HS-27A (cell line): ENCODE measurements at places on chromosomes 11 and 22.

DNA sequence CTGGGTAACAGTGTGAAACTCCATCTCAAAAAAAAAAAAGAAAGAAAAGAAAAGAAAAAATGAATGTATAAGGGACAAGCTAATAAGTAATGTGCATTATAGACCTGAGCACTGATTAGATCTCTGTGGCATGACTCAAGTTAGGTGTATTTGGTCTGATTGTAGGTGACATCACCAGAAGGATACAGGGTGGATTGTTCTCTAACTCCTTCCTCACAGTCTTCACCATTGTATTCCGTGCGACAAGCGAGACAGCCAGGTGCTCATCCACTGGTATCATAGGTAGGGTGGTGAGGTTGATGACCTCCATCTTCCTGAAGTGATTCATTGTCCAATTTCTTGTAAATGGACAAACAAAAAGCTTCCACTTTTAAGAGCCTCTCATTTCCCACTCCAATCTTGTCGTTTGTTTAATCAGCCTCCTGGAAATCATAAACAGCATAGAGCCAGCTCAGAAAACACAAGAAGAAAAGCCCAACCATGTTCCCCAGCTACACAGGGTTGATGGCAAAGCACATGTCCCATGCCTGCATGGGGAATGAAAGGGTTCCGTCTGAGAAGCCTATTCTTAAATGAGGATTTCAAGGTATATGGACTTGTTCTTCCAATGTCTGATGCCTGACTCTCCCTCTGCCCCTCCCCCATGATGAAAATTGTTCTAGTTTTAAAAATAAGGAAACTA is 6.2 kb downstream of the FAM227A start:
- DNase-seq: no peak

- no peak for DNase-seq
Measured at GRCh38 chr22:46676479-46676878, 56.3 kb downstream of the GRAMD4 start.

DNA sequence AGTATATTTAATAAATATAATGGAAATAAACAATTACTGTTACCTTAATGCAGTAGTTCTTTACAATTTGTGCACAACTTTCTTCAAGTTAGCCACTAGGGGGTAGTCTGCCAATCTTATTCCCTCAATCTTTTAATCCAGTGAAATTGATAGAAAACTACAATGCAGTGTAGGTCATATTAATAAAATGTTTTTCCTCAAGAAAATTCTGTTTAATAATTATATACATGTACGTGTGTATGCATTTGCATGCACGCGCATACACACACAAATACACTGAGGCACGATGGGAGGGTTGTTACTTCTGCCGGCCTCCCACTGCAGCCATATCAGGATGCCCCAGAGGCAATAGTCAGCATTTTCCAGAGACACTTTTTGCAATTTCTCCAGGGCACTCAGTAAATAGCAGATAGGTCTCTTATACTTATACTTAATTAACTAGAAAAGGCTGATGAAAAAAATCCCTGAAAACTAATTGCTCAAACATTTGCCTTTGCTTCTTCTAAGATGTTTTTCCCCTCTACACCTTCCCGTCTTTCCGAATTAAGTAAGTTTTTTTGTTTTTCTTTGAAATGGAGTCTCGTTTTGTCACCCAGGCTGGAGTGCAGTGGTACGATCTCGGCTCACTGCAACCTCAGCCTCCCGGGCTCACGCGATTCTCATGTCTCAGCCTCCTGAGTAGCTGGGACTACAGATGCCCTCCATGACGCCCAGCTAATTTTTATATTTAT is 3.1 kb downstream of the GAB2 start:
- no peak for DNase-seq

DNA sequence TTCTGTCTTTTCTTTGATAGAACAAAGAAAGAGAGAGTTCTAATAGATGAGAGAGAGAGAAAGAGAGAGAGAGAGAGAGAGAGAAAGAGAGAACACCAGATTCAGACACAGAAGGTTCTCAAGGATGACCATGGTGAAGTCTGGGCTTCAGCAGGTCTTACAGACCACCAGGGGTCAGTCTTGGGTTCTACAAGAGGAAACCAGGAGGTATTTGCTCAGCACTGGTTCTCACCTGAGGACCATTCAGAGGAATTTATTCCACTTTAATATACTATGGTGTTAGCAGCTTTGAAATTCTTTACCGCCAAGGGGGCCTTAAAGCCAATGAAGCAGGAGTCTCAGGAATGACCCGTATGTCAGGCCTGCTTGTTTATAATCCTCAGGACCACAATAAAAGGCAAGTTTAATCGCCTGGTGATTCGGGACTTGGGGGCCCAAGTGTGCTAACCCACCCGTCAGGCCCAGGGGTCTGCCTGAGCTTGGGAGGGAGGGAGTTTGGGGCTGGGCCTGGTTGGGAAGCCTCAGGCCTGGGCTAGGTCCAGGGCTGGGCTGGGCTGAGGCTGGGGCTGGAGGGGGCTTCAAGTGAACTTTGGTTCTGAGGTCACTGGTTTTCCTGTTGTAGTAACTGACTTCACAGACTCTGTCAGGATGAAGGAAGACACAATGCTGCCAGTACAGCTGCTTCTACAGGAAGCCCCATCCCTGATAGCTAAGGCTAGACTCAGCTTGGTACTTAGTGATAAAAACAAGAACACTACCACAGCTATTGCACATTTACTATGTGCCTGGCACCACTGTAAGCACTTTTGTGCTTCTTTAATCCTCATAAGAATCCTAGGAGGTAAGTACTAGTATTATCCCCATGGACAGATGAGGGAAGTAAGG is 179.2 kb upstream of the ZBED5 start:
- DNase-seq: peak; percentile 53

DNA sequence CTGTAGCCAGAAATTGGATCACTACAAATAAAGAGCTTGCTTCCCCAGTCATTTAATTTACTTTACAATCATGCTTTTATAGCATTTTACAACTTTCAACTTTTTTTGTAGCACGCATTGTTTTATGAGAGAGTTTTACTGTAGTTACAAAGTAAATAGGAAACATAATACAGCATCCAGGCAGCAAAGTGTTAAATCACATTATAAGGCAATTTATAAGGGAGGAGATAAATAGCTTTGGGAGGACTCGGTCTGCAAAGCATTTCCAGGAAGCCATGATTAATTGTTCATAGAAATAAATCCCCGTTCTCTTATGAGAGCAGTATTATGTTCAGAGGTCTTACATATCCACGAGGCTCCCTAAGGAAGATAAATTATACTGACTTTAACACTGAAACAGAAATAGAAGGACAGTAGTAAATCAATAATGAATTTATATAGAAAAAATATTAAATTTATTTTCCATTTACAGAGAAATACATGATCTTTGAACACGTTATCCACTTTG is 792.6 kb upstream of the RAG2 start:
- no peak for DNase-seq

DNA sequence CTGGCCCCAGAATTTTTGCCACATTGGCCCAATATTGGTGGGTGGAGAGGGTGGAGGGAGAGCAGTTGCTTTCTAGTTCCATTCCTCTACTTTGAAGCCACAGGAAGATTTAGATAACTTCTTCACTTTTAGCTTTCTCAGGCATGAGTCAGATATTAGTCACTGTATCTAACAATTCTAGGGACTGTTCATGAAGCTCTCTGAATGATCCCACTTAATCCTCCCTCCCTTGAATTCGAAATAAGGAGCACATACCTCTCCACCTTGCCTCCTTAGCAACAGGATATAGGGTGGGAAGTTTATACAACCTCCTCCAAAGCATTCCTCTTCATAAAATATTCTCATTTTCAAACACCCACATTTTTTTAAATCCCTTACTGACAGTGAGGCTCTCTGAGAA is 13.5 kb downstream of the FSHB start:
- peak; percentile 94 for DNase-seq

GRCh38 chr11:46615756-46616155 is 1.3 kb downstream of the HARBI1 start:
- DNase-seq: no peak

DNA sequence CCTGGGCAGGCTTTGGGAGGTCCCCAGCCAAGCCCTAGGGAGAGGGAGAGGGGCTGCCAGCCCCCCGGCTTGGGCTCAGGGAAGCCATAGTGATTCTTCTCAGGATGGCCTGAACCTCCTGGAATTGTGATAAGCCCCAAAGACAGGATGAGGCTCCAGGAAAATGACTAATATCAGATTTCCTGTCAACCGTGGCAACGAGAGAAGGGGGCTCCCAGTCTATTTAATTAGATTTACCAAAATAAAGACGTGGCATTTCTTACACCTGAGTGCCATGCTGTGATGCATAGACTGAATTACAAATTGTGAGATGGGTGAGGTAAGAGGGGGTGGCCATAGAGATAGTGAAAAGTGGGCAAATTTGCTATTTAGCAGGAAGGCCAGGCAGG is 20.4 kb downstream of the SERPINH1 start:
- no peak for DNase-seq

DNA sequence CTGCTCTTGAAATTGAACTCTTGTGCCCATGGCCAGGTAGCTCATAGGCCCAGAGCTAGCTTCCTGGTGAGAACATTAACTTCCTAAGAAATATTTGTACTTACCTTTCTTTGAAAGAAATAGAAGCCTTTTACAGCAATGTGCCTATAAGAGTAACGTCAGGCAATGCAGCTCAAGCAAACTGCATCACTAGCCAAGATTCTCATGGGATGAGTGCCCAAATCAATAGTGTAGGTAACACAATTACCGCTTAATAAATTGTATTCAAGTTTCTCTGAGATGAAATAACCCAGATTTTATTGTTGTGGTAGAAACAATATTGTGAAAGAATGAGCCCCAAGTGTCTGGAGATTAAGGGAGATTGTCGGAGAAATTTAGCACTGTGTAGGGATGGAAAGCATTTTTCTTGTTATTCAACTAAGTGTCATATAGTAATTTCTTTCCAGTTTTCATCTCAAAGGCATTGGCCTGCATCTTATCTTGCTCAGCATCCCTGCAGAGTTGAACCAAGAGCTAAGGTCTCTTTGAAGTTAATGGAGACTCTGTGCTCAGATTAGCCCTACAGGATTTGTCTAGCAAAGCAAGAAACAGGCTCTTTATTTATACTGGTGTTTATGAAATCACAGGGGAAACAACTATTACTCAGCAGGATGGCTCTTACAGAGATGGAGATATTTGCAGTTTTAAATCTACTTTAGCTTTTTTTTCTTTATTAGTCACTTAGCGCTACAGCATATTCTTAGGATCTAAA is 321.0 kb upstream of the PDGFD start:
- no peak for DNase-seq

- no peak for DNase-seq
Measured at GRCh38 chr22:25536589-25536988, 27.9 kb upstream of the GRK3 start.

- no peak for DNase-seq
Measured at GRCh38 chr11:63680834-63681320, 423 bp upstream of the RTN3 start.

DNA sequence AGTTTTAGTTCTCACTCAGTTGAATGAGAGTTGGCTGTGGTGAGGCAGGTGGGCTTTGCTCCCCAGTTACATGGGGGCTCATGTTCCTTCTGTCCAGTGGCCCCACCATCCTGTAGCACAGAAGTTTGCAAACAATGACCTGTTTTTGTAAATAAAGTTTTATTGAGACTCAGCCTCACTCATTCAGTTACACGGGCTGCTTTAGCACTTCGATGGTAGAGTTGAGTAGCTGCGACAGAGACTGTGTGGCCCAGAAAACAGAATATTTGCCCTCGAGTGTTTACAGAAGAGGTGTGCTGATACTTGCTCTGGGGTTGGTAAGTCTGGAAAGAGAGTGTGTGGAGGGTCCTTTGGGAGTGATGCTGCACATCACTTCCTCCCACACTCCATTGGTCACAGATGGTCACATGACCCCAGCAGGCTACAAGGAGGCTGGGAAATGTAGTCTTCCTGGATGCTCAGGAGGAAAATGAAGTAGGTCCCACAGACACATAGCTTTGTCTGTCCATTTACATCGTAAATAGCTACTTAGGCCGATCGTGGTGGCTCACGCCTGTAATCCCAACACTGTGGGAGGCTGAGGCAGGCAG is 34.6 kb downstream of the IFT27 start:
- no peak for DNase-seq

DNA sequence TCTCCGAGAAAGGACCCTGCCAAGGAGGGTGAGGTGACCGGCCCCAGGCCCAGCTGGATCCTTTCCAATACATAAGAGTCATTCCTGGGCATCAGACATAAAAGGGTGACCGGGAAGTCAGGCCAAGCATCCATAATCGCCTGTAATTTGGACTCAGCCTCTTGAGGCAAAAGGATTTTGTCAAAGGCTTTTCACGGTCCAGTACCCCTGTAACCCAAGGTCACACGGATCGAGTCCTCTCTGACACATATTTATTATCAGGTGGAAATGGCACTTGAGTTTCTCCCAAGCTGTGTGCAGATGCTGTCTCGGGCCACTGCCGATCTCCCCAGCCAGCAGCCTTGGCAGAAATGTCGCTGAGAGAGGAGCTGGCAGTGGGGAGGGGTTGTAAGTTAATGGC is 556.5 kb downstream of the MN1 start:
- no peak for DNase-seq

DNA sequence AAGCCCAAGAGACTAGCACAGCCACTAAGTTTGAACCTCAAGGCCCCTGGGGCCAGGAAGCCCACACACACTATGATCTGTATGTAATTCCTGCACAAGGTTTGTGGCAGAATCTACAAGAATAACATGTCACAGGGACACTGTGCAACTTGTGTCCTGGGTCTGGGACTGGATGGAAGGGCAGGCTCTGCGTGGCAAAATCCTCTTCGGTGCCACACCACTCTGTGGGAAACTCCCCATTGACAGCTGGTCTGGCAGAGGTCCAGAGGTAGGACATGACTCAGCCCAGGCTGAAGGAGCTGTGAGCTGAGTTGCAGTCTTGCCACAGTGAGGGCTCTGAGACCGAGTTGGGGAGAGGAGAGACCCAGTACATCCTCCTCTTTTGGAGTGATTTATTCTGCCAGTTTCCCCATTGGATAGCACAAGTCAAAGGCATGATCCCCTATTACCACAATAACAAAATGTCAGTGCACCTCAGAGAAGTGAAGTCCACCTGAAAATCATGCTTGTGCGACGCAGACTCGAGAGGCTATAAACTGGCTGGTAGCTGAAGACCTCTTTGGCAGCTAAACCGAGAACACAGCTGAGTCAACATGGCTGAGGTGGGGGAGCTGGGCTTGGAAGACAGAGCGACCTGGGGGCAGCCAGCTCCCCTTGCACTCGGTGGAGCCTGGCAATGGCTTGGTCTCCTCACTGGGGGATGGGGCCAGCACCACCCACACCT is 23.3 kb upstream of the SERPIND1 start:
- DNase-seq: peak; percentile 7

DNA sequence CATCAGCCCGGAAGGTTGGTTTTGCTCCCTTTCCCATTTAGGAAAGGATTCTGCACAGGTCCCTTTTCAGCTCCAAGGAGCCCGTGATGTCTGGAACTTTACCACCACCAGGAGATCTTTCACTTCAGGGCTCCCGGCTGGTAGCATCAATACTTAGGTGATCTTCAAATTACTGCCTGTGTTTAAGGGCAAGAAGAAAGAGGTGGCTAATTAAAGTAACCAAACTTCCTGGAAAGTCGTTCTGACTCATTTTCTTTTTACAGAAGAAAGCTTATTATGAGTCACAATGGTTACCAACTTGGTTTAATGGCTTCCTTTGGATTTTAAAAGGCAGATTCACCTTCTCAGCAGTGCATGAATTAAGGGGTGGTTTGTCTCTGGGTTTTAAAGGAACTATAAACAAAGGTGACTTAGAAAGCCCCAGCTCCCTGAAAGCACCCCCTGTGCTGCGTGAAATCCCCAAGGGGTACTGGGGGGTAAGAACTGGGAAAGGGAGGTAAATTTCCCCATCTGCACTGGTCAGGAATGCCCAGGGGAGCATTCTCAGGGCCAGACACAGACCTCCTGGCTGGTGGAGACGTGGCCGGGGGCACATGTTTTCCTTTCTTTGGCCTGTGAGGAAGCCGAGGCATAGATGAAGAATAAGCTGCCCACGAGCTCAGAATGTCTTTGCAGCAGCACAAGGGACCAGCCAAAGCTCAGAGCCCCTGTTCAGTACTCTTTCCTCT is 8.8 kb downstream of the POU2F3 start:
- no peak for DNase-seq
